Fibroblast of skin of right quadriceps (primary cell): ENCODE measurements at places on chromosomes 11 and 22.
A peak's percentile ranks its signal among the peaks of the same experiment; 100 is the strongest.

GRCh38 chr11:19432370-19433061 is 191.8 kb upstream of the E2F8 start:
- DNase-seq, result peak; percentile 93

DNA sequence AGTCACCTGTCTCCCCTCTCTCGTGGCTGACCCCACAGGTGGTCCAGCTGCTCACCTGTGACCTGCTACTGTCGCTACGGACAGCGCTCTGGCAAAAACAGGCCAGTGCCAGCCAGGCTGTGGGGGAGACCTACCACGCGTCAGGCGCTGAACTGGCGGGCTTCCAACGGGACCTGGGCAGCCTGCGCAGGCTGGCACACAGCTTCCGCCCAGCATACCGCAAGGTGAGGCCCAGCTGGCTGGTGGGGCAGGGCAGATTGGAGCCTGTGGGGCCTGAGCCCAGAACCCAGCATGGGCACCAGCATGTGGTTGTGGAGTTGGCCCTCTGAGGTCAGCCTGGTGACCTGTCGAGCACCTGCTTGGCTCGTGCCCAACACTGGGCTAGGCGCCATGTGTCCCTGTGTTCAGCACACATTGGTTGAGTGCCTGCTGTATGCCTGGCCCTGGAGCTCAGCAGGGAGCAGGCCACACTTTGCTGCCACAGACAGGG is 11.9 kb downstream of the SHISA8 start:
- DNase-seq, result no peak

DNA sequence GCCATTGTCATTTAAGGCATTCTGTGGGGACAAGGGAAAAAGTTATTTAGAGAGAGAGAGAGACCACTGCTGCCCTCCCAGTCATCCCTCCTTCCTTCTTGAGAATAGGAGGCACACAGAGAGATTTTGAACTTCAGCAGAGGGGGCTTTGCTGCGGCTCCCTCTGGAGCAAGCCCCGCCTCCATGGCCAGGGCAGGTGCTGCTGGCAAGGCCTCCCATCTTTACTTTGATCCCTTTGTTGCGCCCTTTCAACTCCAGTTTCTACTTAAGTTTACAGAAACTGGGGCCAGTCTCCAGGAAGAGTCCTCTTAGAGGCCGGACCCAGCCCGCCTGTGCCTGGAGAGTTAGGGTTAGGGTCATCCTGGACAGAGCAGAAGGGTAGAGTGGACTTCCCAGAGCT is 4.4 kb downstream of the OR8B8 start:
- no peak for DNase-seq

DNA sequence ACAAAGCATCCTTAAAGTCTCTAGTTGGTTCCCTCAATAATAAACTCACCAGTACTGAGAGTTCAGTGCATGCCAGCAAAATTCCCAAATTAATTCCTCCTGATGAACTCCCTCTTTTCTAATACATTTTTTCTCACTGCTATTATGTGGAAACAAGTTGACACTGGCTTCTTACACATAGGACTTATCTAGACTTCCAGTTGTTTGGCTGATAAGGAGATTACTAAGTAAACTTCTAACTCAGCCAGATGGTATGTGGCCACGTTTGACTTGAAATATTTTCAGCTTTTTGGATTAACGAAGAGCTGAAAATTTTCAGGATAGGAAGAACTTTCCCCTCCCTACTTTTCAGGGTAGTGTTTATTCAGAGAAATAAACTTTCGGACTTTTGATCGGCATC is 1154.2 kb upstream of the TENM4 start:
- DNase-seq, result no peak

GRCh38 chr11:104366321-104366734 is 202.4 kb upstream of the PDGFD start:
- no peak for DNase-seq

DNA sequence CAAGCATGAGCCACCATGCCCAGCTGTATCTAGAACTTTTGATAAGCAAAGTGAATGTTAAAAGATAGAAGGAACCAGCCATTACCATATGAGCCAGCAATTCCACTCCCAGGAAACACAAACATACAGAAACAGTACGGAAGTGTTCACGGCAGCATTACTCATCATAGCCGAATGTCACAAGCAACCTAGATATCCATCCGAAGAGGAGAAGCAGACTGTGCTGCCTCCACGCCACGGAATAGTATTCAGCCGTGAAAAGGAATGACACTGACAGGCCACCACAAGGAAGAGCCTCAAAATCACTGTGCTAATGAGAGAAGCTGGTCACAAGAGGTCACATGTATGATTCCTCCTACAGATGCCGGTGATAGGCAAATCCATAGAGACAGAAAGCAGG is 17.6 kb upstream of the MGAT3 start:
- DNase-seq, result peak; percentile 44

DNA sequence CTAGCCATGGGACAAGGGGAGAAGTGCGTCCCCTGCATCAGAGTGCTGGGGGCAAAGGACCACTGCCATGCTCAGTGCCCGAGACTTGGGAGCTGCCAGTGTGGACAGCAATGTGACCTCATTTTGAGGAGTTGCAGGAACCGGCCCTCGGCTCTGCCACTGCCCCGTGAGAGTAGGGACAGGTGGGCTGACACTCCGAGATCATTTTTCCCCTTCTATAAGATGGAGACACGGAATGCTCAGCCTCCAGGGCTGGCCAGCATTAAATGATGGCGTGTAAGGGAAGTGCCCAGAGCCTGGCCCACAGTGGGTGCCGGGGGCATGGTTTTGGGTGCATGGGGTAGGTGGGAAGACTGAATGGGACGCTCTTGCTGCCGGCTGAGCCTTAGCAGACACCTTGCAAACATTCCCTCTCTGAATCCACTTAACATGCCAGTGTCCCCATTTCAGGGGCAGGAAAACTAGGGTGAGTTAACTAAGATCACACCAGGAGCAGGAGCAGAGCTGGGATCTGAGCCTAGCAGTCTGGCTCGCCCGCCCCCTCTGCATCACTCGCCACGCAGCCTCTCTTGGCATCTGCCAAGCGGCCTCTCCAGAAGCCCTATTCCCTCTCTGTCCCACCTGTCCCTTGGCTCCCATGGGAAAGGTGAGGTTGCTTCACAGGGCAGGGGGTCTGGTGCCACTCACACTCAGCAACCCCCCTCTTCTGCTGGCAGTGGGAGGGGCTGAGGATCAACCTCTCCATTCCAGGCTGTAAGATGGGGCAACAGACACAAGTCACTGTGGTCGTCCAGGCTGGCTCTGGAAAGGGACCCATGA is 13.6 kb downstream of the NPTXR start:
- DNase-seq, result no peak

DNA sequence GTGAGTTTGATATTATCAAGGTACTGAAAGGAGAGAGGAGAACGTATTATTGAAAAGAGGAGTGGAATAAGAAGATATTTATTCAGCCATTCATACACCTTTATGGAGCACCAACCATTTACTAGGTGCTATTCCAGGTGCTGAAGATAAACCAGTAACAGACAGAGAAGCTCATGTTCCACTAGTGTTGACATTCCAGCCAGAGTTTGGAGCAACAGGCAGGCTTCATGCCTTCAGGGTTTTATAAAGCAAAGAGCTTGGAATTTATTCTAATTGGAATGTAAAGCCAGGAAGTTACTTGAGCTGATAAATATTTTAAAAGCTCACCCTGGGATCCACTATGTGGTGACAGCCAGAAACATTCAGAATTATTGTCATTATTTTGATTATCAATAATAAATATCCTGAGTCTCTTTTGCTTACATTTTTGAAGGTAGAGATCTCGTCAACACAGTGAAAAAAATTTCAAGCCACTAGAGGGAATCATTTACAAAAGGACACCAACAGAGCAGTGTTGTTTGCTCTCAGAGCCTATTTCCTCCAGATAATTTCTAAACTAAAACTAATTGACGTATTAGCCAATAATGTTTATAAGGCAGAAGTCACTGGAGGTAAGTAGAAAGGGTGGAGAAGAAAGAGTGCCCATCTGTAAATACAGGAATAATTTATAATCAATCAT is 172.0 kb downstream of the KCNA4 start:
- no peak for DNase-seq

- DNase-seq, result no peak
Observed at GRCh38 chr11:6727971-6728760, 43.6 kb downstream of the OR2AG2 start.
